ENCODE measurements at places on chromosomes 3 and 15. TPM values are rescaled to one million over a fixed set of nuclear protein-coding genes. Genes with fewer than 3 reads are reported as not detected.

The FEZF2 gene
- not detected for total RNA-seq

DNA sequence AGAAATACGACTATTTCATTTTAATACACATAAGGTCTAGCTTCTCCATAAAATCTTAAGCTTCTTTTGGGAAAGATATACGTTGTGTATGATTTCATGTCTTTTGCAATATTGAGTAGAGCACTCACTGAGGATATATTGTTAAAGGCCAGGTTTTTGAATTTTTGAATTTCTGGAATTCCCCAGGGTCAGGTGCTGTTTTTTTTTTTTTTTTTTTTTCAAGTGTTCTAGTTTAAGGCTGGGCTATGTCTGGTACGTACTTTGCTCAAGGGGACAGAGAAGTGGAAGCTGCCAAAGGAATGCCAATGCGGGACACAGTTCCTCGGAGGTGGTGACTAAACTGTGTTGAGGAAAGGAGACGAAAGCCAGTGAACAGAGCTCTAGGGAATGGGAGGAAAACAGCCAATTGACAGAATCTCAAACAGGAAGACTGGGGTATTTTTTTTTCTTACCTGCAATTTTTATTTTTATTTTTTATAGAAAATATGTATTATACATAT is 510.5 kb upstream of the CBLB start:
- DNase-seq, result no peak

DNA sequence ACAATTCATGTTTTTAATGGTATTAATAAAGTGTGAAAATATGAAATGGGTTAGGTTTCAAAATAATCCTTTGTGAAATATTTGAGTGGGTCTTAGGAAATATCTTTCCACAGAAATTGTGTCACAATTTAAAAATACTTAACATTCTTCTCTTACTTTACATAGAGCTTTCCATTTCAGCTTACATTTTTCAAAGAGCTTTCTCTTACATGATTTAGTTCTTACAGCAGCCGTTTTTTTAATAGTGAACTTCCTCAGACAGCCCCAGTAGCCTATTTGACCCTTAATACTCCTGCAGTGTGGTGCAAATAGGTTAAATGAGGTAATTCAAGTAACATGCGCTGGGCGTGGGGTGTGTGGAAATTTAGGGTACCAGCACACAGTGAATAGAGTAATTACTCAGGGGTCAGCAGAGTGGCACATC is 21.8 kb downstream of the P2RY12 start:
- DNase-seq, result no peak

GRCh38 chr3:171748064-171748924 is 62.0 kb downstream of the PLD1 start:
- no peak for DNase-seq

DNA sequence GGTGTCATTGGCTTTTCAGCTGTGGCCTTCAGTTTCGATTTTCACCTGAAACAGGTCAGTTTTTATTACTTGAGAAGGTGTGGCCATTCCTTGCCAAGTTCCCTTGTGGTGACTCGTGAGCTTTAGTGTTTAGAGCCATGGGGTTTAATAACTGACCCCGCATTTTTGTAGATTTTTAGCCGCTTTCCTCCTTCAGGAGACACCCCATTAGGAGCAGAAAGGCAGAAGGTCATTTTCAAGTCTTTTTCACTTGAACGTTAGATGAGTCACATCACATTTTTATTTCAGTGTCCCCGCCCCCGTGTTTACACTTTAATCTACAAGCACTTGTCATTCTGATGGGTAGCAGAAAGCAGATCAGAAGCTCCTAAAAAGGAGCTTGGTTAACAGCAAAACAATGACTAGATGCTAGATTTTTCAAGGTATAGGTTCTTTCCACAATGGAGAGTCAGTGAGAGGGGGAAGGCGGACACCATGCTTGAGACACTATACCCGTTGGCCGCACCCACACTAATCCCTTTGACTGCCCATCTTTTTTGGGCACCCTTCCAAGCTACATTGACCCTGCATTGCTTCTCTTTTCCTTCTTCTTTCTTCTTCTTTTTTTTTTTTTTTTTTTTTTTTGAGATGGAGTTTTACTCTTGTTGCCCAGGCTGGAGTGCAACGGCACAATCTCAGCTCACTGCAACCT is 132.7 kb downstream of the GHSR start:
- DNase-seq, result no peak

DNA sequence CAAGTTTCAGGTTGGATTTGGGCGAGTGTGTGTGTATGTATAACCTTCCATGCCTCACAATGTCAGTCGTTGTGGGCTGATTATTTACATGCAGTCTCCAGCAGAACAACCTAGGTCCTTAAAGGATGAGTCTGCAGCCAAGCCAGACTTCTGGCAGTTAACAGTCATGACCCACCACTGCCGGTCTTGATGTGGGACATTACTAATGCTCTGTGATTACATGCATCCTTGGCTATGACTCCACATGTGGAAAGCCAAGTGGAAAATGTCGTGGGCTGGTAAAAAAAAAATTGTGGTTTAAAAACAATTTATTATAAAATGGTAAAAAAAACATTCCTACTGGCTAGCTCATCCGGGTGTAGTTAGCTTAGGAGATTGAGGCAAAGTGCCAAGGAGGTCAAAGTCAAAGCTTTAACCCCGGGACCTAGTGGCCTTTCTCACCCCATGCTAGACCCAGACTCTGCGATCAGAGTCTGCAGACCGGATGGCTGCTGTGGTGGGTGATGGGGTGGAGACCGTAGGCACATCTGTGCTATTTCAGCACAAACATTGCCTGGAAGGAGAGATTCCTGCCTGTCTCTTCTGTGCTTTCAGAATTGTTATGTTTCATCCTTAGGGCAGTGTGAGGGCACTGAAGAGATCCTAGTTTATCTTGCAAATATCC is 6.8 kb downstream of the RARRES1 start:
- no peak for DNase-seq

DNA sequence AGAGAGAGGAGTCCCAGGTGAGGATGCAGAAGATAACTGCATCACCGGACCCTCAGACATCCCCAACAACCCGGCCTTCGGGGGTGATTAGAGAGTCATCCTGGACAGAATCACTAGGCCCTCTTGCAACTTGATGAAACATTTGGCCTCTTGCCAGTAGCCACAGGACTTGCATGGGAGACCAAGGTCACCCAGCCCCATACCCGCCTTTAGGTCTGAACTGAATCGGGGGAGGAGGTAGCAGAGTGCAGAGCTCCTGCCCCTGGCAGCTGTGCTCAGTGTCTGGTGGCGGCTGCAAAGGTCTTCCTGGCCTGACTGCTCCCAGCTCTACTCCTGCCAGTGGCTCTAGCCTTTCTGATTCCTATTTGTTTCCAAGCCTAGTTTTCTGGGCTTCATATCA is 12.4 kb downstream of the PIF1 start:
- no peak for DNase-seq

DNA sequence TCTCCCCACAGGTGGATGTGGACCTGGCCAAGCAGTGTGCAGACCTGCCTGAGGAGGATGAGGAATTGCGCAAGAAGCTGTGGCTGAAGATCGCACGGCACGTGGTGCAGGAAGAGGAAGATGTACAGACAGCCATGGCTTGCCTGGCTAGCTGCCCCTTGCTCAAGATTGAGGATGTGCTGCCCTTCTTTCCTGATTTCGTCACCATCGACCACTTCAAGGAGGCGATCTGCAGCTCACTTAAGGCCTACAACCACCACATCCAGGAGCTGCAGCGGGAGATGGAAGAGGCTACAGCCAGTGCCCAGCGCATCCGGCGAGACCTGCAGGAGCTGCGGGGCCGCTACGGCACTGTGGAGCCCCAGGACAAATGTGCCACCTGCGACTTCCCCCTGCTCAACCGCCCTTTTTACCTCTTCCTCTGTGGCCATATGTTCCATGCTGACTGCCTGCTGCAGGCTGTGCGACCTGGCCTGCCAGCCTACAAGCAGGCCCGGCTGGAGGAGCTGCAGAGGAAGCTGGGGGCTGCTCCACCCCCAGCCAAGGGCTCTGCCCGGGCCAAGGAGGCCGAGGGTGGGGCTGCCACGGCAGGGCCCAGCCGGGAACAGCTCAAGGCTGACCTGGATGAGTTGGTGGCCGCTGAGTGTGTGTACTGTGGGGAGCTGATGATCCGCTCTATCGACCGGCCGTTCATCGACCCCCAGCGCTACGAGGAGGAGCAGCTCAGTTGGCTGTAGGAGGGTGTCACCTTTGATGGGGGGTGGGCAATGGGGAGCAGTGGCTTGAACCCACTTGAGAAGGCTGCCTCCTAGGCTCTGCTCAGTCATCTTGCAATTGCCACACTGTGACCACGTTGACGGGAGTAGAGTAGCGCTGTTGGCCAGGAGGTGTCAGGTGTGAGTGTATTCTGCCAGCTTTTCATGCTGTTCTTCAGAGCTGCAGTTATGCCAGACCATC is 8.6 kb downstream of the VPS18 start:
- DNase-seq, result no peak

GRCh38 chr3:30657914-30658313 is 51.5 kb downstream of the TGFBR2 start:
- DNase-seq, result no peak

GRCh38 chr3:71063773-71064290 is 519.7 kb downstream of the FOXP1 start:
- no peak for DNase-seq

The ATP13A5 gene
- total RNA-seq, result not detected

The NFKBIZ gene
- total RNA-seq, result 72.5 TPM

- no peak for DNase-seq
Measured at GRCh38 chr15:68281008-68281407, 3.5 kb downstream of the FEM1B start.

DNA sequence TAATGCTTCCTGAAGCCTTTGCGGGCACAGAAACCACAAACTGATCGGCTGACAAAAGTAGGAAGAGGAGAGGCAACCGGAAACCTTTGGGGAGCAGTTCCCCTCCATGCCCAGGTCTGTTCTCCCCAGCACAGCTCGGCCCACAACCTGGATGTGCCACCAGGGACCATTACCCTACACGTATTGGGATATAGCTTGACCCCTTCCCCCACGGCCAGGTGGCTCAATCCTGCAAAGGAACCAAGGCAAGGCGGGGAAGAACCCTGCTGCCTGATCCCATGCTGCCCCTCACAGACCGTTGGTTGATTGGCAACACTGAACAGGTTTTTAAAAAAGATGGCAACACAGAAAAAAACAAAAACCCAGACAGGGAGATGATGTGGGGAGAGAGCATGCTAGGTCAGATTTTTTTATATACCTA is 19.7 kb upstream of the TCAIM start:
- DNase-seq, result no peak

The CNTN3 gene
- total RNA-seq, result not detected

The CSTA gene
- not detected for total RNA-seq

DNA sequence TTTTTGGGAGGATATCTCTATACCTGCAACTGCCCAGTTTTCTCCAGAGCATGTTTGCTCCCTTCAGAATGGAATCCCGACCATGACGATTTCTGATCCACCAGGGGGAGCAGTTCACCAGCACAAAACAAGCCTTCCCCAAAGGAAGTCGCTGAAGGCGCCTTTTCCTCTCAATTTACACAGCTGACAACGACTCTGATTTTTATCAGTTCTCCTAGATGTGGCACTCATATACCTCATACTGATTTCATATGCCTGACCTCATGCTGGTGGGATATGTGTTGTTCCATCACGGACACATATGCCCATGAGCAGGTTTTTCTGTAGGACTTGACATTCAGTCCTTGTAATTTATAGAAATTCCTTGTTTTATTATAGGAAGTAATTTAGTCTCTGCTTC is 1028.2 kb downstream of the MCTP2 start:
- DNase-seq, result peak; percentile 41

DNA sequence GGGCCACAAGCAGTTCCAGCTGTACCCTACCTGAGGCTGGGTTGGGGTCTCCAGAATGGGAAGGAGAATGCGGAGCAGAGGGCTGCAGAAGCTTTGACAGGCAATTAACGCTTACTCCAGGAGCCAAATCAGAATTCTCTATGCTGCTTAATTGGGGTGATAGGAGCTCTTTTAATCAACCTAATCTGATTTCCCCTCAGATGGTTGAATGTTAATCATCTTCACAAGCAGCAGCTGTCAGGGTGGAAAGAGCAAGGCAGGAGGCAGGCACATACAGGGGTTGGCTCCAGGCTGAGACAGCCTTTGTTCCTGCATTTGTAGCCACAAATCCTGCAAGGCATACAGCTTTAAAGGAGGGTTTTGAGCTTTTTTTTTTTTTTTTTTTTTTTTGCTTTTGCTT is 2.6 kb downstream of the CILP start:
- DNase-seq, result no peak

DNA sequence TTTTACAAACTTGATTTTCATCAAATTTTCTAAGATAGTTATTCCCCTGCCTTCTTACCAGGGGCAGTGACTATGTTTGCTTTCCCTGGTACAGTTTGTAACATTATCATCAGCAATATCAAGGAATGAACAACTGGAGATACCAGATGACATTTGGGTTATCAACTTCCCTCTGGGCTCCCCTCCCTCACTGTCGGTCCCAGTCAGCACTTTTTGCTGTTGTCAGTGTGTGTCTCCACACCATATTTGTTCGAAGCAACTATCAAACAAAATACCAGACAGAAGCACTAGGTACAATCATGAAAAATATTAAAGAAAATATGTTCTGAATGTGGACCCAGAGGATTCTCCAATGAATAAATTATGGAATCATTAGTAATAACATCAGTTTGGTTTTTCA is 75.3 kb downstream of the PLOD2 start:
- no peak for DNase-seq

GRCh38 chr3:49163609-49164008 is 2.5 kb downstream of the CCDC71 start:
- no peak for DNase-seq

The DOCK3 gene
- 3.3 TPM for total RNA-seq

The ABI3BP gene
- 0.17 TPM for total RNA-seq

The LYZL4 gene
- total RNA-seq, result not detected

GRCh38 chr3:46890132-46890531 is 12.6 kb downstream of the PTH1R start:
- DNase-seq, result no peak

GRCh38 chr15:99645951-99646350 is 80.2 kb downstream of the MEF2A start:
- no peak for DNase-seq

GRCh38 chr3:176692199-176692965 is 504.9 kb downstream of the TBL1XR1 start:
- no peak for DNase-seq

GRCh38 chr15:74303741-74304309 is 63.6 kb downstream of the CYP11A1 start:
- DNase-seq, result no peak

- no peak for DNase-seq
Measured at GRCh38 chr3:43055393-43055792, 50.5 kb downstream of the POMGNT2 start.

DNA sequence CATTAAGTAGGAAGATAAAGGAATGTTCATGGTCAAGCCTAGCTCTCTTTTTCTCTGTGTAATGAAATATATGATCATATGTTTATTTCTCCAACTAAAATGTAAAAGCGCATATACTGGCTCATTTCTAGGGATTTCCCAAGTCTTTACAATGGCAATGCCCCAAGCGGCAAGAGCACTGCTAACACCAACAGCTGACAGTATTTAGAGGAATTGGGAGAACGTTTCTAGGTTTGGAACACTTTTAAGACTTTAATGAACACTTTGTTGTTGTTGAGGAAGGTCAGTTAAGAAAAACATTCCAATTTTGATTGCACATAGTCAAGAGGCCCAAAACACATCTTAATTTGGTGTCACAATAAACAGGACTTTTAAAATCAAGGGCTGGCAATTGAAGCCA is 132.7 kb downstream of the ATP8B4 start:
- DNase-seq, result no peak
